ENCODE measurements at places on chromosomes 12 and 14.

DNA sequence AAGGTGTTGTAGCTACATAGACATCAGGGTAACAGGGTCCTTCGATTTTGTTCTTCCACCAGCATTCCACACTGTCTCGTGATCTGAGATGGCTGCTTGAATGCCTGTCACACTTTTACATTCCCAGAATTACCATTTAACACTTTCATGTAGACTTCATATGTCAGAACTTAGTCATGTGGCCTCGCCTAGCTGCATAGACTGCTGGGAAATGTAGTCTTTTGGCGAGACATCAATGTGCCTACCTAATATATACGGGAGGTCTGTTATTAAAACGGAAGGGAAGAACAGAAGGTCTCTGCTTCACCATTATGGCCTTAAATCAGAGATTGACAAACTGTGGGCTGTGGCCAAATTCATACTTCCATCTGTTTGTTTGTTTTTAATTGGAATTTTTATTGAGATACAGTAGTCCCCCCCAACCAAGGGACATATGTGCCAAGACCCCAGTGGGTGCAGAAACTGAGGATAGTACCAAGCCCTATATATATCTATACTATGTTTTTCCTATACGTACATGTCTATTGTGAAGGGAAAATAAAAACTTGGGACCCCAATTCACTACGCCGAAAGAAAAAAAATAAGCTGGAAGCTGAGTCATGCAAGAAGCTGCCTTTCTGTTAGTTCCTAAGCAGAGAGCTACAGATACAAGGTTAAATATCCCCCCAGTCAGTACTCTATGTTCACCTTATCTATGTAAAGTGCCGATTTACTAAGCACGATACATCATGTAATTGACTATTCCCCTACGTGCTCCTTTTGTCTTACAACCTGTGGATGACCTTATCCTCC, 11.3 kb upstream of the HRK start:
- no peak for DNase-seq

DNA sequence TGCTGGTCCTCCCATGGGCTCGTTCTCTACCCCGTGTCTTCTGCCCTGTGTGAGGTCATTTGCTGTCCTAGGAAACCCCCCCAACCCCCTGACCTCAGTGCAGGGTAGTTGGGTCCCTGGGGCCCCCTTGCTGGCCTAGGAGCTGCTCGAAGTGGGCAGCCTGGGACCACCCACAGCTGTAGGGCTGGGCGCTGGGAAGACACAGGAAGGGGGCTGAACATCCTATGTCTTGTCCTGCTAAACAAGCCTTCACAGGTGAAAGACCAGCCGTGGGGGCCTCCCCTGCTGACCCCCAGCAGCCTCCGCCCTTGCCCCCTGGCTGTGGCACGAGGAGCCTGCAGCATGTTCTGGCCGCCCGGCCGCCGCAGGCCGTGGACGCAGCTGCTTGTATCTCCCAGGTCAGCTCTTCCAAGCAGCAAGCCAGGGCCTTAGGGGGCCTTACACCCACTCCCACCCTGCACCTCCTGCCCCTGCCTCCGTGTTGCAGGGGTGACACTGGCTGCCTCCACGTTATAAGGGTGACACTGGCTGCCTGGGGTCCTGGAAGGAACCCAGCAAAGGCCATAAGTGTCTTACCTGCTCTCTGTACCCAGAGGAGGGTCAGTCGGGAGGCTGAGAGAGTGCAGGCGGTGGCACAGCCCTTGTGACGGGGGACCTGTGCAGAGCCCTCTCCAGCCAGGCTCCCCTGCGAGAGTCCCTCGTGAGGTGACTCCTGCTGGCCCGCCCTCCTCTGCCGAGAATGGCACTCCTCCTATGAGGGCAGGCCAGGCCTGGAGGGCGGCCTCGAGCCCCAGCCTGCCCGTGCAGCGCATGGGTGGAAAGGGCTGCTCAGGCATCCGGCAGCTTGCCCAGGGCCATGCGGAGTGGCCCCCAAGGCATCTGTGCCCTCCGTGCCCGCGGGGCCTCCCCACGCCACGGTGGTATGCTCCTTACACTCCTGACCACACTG, 11.5 kb upstream of the TEX22 start:
- no peak for DNase-seq

DNA sequence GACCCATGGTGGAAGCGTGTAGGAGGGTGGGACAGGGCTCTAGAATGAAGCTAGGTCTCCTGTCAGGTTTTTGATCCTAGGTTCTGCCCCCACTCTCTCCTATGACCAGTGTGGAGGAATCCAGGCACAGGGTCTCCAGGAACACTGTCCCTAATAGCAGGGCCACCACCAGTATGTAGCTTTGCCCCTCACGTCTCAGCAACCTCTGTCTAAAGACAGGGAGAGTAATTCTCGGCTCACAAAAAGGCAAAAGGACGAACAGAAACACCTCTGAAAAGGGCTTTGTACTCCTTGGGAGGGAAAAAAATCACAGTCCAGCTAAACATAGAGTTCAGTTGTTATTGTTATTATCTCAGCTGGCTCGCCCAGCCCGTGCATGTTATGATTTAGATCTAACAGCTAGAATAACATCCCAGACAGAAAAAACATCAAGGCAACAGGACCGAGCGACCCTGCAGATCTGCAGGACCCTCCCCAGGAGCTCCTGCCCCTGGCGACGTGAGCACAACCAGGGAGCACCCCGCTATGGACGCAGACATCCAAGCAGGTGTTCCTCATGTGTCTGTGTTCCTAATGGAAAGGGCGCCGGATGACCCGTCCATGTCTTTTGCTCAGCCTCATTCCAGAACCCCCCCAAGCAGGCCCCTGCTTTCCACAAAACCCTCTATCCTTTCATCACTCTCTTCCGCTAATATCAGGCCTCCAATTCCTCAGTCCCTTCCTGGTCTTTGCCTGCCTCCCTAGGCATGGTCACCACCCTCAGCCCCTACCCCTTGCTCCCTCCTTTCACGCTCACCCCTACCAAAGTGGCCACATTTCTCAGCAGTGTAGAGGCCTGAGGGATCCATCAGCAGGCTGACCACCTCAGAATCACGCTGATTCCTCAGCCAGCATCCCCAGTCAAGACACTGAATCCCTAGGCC, 14.2 kb upstream of the SLC6A12 start:
- DNase-seq: no peak

GRCh38 chr12:27331291-27331926, 1.2 kb upstream of the BMAL2 start:
- no peak for DNase-seq

GRCh38 chr12:88802096-88802706, 221.9 kb upstream of the KITLG start:
- DNase-seq: no peak

GRCh38 chr12:131041968-131042833, 88.5 kb downstream of the ADGRD1 start:
- DNase-seq: no peak
